ENCODE measurements at places on chromosomes 2 and 18.

DNA sequence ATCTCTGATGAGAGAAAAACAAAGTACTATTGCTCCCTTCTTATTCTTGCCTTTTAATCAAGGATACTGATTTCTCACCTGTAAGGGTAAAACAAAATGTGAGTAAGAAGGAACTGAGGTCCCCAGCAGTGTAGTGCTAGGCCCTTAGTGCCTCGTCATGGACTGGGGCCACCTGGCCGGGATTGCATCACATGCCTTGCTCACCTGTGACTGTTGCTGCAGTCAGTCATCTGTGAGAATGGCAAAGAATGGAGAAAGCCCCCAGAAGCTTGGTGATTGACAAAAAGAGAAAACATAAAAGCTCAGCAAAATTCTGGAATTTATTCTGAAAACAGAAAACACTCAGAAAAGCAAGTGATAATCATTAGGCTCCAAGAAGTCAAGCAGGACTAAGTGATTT is 63.4 kb downstream of the SPATS2L start:
- no peak for DNase-seq

GRCh38 chr2:147223553-147224060 is 621.2 kb upstream of the ACVR2A start:
- peak; percentile 45 for DNase-seq

DNA sequence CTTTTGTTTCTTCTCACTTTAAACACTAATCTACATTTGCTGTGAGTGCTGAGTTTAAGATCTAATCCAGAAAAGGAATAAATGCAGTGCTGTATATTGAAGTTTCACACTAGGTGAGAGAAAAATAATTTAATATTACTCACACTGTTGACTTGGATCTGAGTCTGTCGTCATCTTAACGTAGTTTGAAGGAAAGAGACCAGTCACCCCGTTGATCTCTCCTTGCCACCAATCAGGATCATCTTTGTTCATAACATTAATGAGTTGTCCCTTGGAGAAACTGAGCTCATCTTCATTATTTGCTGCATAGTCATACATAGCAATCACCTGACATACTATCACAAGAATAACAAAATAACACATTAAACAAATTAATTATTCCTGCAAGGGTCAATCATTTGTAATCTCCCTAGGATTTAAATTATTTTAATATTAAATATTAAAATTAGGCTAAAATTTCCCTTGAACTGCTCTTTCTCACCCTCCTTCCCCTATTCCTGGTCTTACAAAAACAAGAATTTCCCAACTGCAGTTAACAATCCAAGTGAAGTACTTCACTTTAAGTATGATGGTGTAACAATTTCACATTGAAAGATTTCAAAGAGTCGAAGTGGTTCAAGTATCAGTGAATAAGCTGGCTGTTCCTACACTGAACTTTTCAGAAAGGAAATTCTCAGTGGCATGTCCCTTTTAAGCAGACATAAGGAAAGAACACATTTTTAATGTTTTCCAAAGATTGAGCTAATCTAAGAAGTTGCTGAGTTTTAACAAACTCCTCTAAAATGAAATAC is 71.3 kb downstream of the FAM228A start:
- no peak for DNase-seq

DNA sequence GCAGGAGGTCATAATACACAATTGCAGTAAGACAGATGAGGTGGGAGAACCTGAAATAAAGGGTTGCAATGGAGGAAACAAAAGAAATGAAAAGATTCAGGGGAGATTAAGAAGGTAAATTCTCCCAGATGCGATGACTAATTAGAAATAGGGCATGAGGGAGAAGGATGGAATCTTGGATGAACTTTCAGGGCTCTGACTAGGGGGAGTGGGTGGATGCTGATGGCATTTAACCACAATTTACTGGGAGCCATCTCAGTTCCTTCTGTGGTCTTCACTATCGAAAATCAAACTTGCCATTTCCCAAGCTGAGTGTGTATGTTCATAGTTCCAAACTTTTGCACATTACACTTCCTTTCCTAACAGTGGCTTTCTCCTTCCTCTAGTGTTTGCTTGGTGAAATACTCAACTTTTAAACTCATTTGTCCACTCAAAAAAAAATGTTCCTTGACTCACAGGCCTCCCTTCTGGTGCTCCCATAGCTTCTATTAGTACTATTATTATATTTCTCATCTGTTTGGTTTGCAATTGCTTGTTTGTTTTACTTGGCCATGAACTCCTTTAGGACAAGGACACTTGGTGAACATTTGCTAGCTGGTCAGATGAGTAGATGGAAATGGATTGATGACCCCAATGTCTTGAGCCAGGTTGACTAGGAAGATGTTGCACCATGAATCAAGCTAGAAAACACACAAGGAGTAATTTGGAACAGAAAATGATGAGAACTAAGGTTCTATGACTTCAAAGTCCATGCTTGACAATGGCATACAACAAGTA is 178.5 kb downstream of the DIS3L2 start:
- DNase-seq: no peak

DNA sequence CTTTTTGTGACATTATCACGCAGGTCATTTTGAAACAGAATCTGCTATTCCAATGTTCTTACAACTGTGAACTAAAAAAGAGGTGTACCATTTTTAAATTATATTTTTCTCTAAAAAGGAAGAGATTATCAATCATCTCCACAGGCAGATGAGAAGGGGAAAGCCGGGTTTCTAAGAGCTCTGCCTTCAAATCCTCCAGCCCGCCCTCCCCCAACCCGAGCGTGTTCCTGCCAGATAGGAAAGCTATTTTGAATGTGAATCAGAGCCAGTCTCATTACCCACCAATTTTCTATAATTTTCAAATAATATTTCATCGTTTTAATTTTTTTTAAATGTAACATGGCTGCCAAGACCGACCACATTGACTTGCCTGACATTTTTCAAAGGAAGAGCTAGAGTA is 65.9 kb downstream of the KCNF1 start:
- DNase-seq: no peak

- DNase-seq: no peak
Measured at GRCh38 chr2:61450144-61450543, 20.7 kb downstream of the USP34 start.

GRCh38 chr2:64862623-64863022 is 126.6 kb upstream of the SLC1A4 start:
- no peak for DNase-seq

DNA sequence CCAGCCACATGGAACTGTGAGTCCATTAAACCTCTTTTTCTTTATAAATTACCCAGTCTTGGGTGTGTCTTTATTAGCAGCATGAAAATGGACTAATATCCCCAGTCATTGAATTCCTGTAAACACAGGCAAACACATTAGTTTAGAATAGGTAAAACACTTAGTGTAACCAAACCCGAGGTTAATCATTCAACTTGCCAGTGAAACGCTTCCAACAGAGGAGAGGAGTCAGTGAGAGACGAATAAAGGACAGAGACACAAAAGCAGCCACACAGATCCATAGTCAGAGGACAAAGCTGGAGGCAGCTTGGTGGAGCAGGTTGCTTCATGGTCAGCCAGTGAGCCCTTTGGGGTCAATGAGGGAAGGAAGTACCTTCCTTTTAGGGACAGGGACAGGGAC is 348.1 kb downstream of the TGIF1 start:
- no peak for DNase-seq

- DNase-seq: no peak
Measured at GRCh38 chr2:159199761-159200465, 86.6 kb downstream of the WDSUB1 start.

GRCh38 chr18:43350176-43350575 is 72.9 kb upstream of the SYT4 start:
- DNase-seq: peak; percentile 79

DNA sequence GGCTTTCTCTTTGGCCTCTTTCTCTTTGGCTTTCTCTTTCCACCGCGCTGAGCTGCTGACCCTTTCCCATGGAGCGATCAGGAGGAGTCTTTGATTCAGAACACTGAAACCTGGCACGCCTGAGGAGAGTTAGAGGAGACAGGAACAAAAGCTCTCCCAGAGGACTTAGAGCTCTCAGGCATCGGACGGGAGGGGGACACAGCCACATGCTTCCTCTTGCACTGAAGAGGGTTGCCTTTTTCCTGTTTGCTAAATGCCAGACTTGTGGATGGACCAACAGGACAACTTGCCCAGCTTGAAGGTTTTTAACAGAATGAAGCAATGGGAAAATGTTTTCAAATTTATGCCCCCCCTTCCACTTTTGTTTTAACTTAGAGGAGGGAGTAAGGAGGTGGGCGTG is 3.6 kb upstream of the PTPN18 start:
- DNase-seq: peak; percentile 66

- no peak for DNase-seq
Measured at GRCh38 chr2:222756362-222756831, 84.9 kb downstream of the MOGAT1 start.

GRCh38 chr2:47187069-47187468 is 32.0 kb upstream of the STPG4 start:
- DNase-seq: no peak

- DNase-seq: no peak
Measured at GRCh38 chr18:72458271-72458670, 85.9 kb downstream of the CBLN2 start.

DNA sequence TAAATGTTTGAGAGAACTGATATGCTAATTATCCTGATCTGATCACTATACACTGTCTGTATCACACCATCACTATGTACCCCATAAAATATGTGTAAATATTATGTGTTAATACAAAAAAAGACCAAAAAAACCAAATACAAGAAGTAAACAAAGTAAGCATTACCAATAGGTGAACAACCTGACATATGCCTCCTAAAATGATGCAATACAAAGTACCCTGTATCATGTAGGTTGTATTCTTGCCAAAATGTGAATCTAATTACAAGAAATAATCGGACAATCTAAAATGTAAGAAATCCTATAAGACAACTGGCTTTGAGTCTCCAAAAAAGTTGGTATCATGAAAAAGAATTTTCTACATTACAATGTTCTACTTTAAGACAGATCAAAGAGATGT is 7.8 kb downstream of the POLR1A start:
- no peak for DNase-seq

- DNase-seq: no peak
Measured at GRCh38 chr18:22914633-22915032, 18.5 kb upstream of the RBBP8 start.

GRCh38 chr2:169540146-169540545 is 30.6 kb downstream of the KLHL41 start:
- no peak for DNase-seq
